ENCODE measurements at places on chromosomes 5 and 9.

GRCh38 chr5:174937201-174938123 lies 213.1 kb downstream of the MSX2 start:
- no peak for DNase-seq

DNA sequence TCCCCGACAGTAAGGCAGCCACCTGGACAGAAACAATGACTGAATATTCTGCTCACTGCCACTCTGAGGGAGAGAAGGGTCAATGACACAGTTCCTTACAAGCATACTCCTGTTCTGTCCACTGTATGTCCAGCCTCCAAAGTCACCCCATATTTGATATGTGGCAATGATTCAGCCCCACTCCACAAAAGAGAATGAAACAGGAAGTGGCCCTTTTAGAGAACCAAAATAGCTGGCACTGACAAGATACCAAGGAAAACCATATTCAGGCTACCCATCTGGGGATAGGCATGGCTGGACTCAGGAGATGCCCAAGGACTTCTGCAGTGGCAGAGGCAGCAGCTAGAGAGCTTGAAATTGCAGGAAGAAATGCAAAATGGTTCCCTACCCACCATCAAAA lies 12.8 kb upstream of the GFRA3 start:
- DNase-seq: no peak

GRCh38 chr9:127664678-127665507 lies 41.9 kb upstream of the CFAP157 start:
- no peak for DNase-seq

DNA sequence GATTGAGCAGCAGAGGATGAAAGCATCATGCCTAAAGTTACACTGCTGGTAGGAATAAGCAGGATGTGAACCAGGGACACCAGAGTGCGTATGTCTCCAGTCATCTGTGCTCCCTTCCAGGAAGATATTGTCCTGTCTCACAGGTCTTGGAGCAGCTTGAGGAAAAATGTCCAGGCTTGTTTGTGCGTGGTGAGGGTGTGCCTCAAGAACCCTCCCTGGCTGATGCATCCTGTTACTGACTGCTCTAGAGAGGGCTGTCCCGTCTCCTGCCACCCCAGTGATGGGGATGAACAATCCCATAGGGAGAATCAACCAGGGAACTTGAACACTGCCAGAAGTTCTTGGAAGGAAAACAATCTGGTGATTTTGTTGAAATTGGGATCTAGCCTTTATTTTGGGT lies 132.0 kb downstream of the INSYN2B start:
- DNase-seq: no peak

DNA sequence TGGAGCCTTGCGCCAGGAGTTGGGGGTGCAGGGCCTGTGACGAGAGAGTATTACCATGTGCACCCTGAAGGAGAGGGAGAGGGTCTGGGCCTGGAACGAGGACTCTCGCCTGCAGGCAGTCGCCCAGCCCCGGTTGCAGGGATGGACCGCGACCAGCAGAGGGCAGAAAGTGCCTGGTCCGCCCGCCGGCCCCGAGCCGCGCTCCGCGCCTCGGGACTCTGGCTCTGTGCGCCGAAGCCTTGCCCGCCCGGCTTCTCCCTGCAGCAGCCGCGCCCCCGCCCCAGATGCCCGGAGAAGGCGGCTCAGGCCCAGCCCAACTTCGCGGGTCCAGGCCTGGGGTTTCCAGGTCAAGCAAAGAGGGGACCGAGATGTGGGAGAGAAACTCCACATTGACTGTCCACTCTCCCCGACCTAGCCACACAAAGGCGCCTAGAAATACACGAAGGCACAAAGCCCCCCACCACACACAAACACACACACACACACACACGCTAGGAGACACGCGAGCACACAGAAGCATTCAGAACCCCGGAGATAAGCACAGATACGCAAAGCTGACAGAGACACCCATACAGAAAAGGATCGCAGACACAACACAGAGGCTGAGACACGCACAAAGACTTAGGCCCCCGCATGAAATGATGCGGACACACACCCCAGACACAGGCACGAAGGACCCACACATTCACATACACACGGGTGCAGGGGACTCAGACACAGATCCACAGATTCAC lies 2.0 kb upstream of the LMX1B start:
- DNase-seq: peak; percentile 50

- DNase-seq: no peak
Observed at GRCh38 chr5:173891308-173892116, 3.4 kb downstream of the CPEB4 start.

DNA sequence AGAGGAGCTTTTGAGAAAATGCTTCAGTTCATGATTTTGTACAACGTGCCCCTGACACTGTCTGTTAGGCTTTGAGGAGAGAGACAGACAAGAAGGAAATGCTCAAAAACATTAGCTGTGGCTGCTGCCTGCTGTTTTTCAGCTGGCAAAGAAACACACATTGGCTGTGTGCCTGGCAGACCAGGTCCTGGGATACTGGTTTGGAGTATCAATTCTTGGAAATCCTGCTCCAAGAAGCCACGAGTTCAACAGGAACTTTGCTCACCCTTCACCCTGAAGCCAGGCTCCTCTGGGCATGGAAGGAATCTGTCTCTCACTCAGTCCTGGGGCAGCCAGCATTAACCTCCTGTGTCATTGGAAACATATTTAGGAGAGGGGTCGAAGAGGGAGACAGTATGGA lies 245.5 kb downstream of the AUH start:
- no peak for DNase-seq

GRCh38 chr5:9547122-9547947 lies 1.5 kb upstream of the SEMA5A start:
- no peak for DNase-seq

DNA sequence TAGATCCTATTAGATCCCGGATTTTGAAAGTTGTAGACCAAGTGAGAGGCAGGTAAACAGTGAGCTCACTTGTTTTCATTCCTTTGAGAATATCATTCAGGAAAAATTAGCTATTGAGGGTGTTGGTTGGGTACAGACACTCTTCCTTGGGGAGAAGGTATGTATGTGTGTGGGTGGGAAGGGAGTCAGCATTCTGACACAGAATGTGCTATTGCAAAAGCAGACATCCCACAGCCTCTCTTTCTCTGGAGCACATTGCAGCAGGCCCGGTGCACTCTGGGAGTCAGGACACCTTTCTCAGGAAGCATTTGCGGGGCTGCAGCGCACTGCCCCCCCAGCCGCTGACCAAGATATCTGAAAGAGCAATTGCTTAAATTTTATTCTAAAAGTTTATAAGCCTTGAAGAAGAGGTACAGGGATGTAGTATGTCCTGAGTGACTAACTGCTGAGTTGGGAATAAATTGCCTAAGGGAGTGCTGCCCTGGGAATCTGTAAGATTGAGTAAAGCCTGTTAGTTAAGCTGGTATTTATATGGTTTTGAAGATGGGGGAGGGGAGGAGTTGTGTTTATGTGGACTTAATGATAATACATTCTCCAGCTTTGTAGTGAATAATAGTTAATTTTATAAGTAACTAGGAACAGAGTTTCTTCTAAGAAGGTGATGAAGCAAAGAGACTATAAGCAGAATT lies 5.2 kb downstream of the TNFAIP8 start:
- no peak for DNase-seq

DNA sequence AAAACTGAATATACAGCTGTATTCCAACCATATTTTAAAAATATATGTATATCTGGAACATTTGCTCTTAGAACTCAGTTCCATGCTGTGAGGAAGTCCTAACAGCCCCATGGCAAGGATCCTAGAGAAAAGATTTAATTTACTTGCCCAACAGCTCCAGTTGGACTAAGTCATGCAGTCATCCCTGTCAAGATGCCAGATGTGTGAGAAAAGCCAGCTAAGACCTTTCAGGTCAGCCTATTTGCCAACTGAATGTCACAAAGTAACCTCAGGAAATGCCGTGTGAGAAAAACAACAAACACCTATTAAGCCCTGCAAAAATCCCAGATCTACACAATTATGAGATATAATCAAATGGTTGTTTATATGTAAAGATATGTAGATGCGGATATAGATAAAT lies 416.3 kb downstream of the NR2F1-AS1 start:
- DNase-seq: peak; percentile 18

GRCh38 chr9:131701789-131702337 lies 38.0 kb downstream of the RAPGEF1 start:
- DNase-seq: no peak

DNA sequence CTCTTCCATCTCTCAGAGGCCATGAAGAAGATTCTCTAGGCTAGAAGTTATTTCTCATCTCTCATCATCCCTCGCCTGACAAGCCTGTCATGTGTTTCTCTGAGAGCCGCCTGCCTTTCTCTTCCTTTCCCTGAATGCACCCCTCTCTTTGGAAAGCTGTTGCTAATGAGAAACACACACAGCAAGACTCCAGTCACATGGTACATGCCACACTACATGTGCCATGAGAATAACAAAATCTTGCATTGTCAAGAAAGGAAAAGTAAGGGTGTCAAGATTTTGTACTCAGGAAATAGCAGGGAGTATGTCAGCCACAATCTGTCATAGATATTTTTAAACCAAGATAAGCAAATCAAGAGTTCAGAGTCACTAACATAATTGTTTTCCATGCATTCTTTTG lies 8.9 kb downstream of the AGXT2 start:
- DNase-seq: no peak

- no peak for DNase-seq
Observed at GRCh38 chr9:34686732-34687131, 4.3 kb downstream of the CCL19 start.

GRCh38 chr5:21219966-21220365 lies 1232.0 kb upstream of the CDH18 start:
- no peak for DNase-seq

GRCh38 chr5:61132559-61132958 lies 29.7 kb downstream of the SMIM15 start:
- DNase-seq: no peak

DNA sequence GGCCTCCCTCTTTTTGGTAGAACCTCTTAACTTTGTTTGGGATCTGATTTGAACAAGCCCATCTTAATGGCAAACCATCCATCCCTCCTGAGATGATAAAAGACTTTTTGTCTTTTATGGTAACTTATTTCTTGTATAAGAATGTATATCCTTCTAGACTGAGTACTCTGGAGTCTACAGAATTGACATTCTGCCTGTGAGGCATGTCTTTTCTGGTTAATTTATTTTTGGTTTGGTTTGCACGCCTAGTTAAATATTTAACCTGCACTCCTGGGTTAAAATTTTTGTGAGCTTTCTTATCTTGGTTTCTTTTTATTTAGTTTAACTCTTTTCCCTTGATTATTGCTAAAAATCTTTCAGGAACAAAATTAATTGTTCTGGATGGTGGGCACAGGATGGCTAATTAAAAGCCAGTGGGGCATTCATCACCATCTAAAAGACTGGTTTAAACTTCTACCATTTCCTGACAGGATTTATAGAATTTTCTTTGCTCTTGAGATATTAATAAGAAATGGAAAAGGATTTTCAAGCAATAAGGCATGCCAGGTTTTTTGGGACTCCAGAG lies 50.3 kb downstream of the PHAX start:
- DNase-seq: no peak

DNA sequence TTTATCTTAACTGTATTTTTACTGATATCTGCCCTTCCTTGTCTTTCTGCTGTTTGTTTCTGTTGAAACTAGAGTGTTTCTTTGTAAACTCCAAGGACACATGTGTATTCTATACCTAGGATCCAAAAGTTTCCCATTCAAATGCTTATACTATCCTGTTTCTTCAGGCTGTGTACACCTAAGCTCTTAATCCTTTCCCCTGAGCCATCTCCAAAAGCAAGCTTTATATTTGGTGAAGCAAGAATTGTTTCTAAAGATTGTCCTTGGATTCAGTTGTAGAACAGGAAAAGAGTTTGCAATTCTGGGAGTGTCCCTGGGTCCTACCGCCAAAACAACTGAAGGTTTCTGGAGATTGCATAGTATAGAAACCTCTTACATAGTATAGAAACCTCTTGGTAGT lies 65.9 kb downstream of the CWC27 start:
- no peak for DNase-seq

DNA sequence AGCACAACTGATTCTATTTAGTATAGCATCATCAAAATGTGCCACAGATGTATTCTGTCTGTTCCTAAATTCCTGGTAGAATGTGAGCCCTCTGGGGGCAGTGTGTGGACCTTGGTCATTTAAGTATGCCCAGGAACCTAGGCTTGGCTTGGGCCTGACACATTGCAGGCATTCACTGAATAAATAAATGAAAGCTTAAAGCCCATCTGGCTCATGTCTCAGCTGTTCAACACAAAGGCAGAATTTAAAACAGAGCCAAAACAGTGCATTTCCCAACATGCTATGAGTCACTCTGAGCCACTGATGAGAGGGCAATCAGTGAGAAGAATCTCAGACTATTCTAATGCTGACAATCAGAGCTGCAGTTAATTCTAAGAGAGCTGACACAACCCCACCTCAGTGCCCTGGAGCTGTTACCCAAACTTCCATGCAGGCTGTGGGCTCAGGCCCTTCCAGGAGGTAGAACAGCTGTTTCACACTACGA lies 8.1 kb downstream of the FAM193B start:
- DNase-seq: peak; percentile 71

DNA sequence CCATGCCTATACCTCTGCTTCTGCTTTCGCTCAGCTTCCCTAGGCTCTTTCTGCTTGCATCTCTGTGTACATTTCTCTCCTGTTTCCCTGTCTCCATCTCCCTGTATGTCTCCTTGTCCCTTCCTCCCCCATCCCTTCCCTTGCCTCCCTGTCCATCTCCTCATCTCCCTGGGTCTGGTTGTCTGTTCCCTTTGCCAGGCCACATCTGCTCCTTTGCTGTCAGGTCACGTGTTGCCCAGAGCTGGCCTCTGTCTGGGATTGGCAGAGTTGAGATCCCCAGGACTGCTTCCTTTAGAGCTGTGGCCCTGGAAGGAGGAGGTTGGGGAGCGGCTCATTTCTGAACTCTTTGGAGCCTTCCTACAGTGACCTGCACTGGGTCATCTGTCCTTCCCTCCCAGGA lies 31.8 kb upstream of the PTGS1 start:
- DNase-seq: no peak

DNA sequence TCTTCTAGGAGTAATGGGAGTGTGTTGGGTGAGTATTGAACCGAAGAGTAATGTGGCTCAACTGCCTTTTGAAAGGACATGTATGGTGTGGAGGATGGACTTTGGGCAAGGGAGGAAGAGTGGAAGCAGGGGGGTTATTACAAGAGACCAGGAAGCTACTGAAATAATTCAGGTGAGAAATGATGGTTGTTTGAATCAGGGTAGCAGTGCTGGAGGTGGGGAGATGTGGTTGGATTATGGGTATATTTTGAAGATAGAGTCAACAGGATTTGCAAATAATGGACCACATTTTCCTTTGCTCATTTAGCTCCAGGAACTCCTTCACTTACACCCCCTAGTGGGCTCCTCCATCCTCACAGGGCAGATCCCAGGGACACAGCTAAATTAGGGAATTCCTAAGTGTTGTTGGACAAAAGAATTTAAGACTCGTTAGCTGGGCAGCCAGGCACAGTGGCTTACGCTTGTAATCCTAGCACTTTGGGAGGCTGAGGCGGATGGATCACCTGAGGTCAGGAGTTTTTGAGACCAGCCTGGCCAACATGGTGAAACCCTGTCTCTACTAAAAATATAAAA lies 1.2 kb upstream of the SLC4A9 start:
- no peak for DNase-seq

DNA sequence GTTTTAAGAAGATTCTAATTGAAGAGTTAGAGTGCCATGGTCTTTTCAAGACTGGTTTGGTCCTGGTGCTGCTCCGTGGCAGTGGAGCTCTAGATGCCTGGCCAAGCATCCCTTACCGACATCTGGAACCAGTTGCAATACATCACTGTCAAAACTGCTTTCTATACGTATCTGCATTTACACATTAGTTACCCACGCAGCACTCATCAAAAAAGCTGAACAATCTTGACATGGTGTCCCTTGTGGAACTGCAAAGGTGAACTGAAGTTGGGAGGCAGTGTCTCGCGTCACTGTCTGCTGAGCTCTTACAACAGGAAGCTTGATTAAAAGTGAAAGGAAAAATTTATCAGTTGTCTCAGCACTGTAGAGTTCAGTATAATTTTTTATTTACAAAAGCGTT lies 82.6 kb downstream of the PBX3 start:
- DNase-seq: no peak

Data from NCI-H446 (cell line).